NCI-H524 (cell line): ENCODE measurements at places on chromosomes 11 and 22.
A peak's percentile ranks its signal among the peaks of the same experiment; 100 is the strongest.

DNA sequence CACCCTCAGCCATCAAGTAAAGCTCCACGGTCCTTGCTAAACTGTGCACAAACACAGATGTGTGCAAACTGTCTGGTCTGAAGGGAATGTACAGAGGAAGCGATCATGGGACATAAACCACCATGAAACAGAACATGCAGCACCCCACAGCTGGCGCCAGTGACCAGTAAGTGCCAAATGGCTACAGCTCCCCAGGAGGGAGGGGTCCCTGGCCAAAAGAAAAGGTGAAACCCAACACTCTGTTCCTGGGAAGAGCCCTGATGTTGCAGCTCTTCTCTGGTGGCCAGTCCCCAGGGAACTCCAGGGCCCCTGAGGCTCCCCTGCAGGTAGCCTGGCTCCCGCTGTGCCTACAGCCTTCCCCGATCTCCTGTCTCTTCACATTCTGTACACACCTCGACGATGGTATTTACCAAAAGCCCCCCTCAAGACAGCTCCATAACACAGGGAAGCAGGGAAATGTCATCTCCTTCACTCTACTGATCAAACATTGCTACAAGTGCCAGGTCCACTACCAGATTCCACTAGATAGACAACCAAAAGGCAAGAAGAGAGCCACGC lies 2.9 kb downstream of the DGCR6L start:
- DNase-seq: no peak

DNA sequence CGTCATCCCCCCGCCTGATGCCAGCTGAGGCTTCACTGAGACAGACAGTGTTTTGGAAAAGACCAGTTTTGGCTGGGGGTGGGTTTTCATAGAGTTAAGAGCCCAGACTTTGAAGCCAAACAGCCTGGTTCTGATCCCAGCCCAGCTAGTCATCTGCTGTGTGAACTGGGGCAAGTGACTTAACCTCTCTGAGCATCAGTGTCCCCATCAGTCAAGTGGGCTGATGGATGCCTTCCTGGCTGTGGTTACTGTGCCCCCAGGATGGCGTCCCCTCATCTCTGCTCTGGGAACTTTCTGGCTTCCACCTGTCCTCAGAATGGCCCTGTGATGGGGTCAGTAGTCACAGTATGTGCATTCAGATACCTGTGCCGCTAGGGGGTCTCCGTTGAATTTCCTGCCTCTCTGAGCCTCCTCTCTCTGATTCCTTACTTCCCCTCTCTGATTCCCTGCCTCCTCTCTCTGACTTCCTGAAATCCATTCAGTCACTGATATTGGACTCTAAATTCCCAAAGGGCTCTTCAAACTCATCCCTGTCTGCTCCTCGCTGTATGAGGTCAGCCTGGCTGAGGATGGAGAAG lies 2.4 kb downstream of the RASD2 start:
- DNase-seq: no peak

DNA sequence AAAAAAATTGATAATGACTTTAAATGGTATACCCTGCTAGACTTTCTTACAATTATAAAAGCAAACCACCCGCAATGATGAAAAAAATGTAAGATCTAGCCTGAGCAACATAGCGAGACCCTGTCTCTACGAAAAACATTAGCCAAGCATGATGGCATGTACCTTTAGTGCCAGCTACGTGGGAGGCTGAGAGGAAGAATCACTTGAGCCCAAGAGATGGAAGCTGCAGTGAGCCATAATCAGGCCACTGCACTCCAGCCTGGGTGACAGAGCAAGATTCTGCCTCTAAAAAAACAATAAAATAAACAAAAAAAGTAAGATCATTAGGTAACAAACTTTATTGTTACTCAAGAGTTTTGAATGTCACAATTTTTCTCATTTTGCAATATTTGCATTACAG lies 39.2 kb downstream of the KMT5B start:
- no peak for DNase-seq

- no peak for DNase-seq
Measured at GRCh38 chr11:79422866-79423265, 18.0 kb downstream of the TENM4 start.

GRCh38 chr22:19966908-19967750 lies 25.5 kb upstream of the TXNRD2 start:
- no peak for DNase-seq

- DNase-seq: no peak
Measured at GRCh38 chr22:37777122-37777687, 30.5 kb upstream of the GCAT start.

- no peak for DNase-seq
Measured at GRCh38 chr11:8384199-8384821, 120.6 kb upstream of the LMO1 start.

- DNase-seq: peak; percentile 29
Measured at GRCh38 chr11:55942785-55943392, 6.7 kb upstream of the OR5I1 start.

DNA sequence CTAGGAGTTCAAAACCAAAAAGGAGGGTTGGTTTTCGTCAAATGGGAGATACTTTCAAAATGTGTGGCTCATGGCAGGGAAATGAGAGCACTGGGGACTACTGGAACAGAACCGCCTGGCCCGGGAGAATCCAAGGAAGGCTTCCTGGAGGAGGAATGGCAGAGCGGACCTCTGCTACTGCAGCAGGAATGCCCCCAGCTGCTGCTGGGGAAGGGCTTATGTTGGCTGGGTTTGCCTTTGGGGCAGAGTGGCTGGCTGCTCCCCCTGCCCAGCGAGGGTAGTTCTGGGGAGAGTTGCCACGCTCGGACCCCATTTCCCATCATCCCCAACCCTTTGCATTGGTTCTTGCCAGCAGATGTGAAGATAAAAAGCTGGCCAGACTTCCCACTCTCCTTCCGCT lies 10.6 kb upstream of the APOBEC3A start:
- no peak for DNase-seq

DNA sequence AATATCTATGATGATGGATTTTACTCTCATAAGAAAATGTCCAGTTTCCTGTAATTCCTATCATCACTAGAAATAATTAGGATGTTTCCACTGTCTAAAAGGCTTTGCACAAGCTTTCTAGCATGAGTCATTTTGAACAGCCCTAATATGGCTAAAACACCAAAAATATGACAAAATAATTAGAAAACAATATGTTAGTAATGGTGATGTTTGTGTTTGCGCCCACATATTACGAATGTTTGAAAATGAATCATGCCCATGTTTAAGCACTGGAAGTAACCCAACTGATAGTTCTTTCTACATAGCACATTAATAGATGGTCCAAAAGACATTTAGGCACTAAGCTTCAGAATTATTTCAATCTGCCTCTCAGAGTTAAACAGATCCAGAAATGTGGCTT lies 96.0 kb downstream of the TRPC6 start:
- DNase-seq: no peak

GRCh38 chr22:22507743-22508273 lies 734 bp downstream of the ZNF280B start:
- DNase-seq: peak; percentile 27

- no peak for DNase-seq
Measured at GRCh38 chr11:2781408-2782274, 81.8 kb upstream of the KCNQ1OT1 start.

GRCh38 chr11:109040303-109040702 lies 375.4 kb downstream of the DDX10 start:
- no peak for DNase-seq

GRCh38 chr22:24011735-24012068 lies 598 bp downstream of the CABIN1 start:
- DNase-seq: no peak

- DNase-seq: no peak
Measured at GRCh38 chr11:6656936-6657335, 1.3 kb upstream of the DCHS1 start.

GRCh38 chr11:127117231-127117739 lies 116.7 kb upstream of the KIRREL3 start:
- DNase-seq: no peak

DNA sequence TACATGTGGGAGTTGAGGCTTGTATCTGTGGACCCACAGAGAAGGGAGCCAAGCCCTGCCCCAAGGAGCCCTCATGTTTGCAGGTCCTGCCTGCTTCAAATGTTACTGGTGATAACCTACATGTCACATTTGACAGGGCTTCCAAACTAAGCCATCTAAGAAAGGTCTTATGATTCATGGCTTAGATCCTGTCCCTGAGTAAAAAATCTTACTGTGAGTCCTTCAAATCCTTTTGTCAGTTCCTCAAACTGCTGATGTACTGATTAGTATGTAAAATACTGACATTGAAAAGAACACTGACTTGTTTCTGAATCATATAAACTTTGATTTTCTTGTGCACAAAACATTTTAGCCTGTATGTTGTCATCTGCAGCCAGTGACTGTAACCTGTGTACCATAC lies 1.0 kb upstream of the PANX1 start:
- DNase-seq: no peak

DNA sequence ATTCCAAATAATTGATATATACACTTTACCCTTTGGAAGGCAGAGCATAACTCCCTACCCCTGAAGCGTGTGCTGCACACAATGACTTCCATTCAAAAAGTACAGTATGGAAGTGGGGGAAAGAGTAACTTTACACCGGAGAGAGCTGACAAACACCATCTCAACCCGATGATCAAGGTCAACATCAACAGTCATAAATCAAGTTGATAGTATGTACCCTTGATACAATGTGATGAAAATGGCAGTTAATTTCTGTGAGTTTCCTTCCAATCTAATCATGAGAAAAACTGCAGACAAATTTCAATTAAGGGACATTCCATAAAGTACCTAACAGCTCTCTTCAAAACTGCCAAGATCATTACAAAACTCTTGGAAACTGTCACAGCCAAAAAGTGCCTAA lies 6.0 kb upstream of the DEUP1 start:
- DNase-seq: no peak

GRCh38 chr22:26986884-26987283 lies 329.5 kb downstream of the MIAT start:
- no peak for DNase-seq

- DNase-seq: peak; percentile 82
Measured at GRCh38 chr11:66347425-66348276, at the start of gene B4GAT1. B4GAT1 (minus strand) TSS chr11:66347629; CDS start chr11:66347545, 84 bp downstream.

DNA sequence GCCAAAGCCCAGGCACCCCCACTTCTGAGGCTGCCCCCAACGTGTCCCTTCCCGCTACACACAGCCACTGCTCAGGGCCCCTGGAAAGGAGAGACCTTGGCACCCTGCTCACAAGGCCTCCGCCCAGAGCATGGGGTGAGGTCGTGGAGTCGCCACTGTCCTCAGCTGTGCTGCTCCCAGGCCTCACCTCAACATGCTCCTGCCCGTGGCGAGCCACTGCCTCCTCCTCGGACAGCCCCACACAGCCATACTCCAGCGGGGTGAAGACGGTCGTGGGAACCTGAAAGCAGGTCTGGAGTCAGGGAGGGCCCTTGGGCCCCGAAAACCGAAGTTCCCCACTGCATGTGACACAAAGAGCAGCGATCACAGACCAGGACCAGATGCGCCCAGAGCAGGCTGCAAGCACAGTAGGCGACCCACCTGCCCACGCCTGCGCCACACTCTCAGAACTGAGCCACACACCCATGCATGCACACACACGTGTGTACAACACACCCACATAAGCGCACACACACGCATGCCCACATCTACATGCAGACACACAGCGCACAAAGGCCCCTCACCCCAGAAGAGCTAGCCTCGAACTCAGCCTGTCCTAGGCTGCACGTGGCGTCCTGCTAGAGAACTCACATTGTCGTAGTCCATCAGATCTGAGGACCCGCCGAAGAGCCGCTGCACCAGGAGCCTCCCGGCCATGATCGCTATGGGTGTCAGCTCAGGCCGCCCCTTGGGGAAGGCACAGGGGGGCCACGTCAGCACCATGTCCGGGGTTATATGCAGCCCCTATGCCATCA lies 25.5 kb upstream of the GNB1L start:
- DNase-seq: no peak

DNA sequence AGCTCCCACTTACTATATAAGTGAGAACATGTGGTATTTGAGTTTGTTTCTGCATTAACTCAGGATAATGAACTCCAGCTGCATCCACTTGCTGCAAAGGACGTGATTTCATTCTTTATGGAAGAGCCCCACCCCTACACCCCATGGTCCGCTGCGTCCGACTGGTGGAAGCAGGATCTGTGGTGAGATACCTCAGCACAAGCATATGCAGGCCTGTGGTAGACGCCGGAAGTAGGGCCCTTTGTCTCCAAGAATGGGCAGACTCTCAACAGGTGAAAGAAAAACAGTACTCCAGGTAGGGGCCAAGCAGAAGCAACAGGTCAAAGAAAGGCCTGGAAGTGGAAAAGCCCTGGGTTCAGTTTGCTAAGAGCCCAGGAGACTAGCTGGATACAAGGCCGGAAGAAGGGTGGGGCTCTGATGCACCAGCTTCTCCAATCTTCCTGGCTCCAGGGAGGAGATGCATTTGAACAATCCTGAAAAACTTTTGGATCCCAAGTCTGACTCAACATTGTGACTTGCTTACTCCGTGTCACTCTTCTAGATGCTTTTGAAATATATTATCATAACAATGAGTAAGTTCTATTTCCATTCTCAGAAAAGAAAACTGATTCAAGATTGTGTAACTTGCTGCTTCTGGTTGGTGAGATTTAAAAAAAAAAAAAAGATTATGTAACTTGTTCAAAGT lies 30.4 kb downstream of the NEAT1 start:
- no peak for DNase-seq

GRCh38 chr11:131906963-131907362 lies 536.5 kb downstream of the NTM start:
- DNase-seq: no peak

- peak; percentile 68 for DNase-seq
Measured at GRCh38 chr11:118002541-118003423, 16.6 kb downstream of the IL10RA start.

- DNase-seq: peak; percentile 94
Measured at GRCh38 chr22:45329530-45329936, 19.8 kb downstream of the FAM118A start.

- DNase-seq: no peak
Measured at GRCh38 chr22:43747877-43748276, 64.2 kb downstream of the EFCAB6 start.

DNA sequence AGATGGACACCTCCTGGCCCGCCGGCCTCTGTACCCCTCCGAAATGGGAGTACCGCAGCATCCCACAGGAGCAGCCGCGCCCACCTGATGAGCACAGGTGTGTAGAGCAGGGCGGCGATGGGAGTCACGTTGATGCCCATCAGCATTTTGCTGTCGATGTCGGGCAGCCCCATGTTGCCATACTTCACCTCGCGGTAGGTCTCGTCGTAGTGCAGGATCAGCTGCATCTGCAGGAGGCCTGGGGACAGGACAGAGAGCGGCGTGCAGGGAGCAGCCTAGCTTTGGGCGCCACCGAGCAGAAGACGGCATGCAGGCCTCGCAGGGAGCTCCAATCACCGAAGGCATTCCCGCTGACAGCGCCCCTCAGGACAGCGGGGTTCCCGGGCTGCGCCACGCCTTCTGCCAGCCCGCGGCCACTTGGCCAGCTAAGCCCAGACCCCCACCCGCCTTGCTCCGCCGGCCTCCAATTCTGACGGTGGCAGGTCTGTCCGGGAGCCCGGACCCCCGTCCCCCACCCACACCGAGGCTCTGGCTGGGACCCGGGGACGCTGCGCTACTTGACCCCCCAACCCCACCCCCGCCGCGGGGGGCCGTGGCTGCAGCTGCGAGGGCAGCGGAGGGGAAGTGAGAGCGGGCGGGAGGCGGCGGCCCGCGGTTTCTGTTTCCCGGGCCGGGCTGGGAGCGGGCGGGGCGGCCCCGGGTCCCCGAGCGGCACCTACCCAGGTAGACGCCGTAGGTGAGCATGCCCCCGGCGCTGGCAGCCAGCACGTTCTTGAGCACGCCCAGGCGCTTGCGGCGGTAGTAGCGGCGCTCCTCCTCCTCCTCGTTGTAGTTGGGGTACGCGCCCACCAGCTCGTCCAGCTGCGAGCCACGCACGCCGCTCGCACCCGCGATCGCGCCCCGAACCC lies 705 bp downstream of the UNC93B1 start:
- no peak for DNase-seq

- no peak for DNase-seq
Measured at GRCh38 chr11:120958185-120958584, 65.7 kb upstream of the TBCEL start.

GRCh38 chr11:134856056-134856971 lies 444.3 kb upstream of the B3GAT1 start:
- DNase-seq: no peak
